Foreskin melanocyte (primary cell): ENCODE measurements at places on chromosomes 7 and 10.
A peak's percentile ranks its signal among the peaks of the same experiment; 100 is the strongest.

DNA sequence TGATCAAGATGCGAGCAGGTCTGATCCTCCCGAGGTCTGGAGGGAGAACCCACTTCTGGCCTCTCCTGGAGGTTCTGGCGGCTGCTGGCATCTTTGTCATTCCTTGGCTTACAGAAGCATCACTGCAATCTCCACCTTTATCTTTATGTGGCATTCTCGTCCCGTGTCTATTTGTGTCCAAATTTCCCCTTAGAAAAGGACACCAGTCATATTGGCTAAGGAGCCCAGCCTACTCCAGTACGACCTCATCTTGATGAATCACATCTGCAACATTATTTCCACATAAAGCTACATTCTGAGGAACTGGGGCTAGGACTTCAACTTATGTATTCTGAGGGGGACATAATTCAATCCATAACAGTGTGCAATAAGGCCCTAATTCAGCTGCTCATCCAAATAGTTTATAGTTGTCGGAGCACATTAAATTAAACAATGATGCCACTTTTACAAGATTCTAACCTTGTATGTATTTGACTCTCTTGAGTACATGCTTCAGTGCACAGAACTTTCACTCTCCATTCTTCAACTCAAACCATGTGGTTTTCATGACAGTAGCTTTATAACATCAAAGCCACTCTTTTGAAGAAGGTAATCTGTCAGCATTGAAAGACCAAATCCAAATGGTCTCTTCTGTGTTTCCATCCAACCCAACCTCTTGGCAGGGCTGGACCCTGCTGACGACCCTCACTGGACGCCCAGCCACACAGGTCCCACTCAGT lies 86.2 kb upstream of the DDC start:
- no peak for DNase-seq

- no peak for DNase-seq
These were observed 984.7 kb upstream of the CELF2 start for GRCh38 chr10:10032991-10033390.

- DNase-seq, result no peak
These were observed 589 bp upstream of the RAPGEF5 start for GRCh38 chr7:22357311-22358175.

DNA sequence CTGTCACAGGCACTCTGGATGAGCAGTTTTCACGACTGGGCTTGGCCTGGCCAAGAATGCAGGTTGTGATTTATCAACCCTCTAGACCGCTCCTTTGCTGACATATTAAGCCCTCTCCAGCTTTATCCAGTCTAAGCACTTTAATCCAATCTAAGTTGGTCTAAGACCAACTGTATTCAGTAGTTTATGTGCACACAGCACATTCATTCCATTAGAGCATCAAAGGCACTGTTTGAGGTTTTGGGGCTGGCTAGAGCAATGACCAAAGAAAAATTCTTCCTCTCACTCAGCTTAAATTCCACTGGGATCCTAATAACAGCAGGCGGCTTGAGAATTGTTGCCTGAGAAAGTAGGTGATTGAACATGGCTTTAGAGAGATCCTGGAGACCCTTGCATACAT lies 176.0 kb upstream of the INSYN2A start:
- DNase-seq, result no peak

DNA sequence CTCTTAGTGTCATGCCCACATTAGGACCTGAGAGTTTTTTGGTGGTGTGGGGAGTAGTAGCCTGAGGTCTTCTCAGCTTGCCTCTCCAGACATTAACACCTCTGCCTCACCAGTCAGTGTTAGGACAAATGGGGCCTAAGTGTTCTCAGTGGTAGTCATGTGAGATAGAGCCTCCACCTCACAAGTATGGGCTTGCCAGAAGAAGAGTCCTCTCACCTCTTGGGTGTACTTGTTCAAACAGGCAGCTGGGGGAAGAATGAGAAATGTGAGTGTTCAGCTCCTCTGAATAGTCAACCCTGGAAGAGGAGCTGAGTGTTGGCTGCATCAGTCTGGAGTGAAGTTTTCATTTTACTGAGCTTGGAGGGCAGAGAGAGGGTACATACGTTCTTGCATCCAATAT lies 464.6 kb downstream of the POM121L12 start:
- no peak for DNase-seq

DNA sequence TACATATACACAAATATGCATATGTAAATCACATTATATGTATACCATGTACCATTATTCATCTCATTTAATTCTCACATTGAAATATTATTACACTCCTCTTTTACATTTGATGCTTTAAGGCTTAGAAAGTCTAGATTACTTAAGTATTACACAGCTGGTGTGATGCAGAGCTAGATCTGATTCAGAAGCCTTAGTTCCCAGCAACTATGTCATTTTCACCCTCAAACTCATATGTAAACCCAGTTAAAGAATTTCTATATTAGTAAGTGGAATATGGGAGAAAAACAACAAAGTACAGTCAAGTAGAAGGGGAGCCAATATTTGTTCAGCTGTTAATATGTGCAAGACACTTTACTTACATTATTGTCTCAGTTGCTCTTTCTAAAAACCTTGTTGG lies 74.3 kb upstream of the CSTF2T start:
- no peak for DNase-seq

DNA sequence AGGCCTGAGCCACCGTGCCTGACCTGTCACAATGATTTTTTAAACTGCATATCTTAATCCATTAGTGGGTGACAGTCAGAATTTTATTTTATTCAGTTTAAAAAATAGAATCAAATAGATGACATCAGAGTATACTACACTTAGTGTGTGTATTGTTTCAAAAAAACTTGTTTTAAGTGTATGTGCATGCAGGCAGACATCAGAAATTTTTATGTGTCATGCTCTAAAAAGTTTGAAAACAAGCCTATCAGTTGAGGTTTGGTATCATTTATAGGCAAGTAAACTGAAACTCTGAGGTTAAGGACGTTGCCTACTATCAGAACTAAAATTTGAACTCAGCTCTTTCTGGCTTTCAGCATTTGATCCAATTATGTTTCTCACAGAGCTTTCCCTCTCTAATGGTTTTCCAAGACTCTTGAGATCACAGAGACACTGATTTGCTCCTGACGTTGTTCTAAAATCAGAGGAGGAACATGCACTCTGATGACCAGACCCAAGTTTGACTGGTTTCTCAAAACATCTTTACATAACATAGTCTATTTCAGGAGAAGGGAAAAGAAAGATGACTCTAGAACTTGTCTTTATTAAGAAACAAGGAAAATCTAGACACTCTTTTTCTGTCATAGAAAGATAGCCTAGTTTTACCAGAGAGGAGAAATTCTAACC lies 188.6 kb downstream of the AUTS2 start:
- no peak for DNase-seq

GRCh38 chr10:266974-267425 lies 131.7 kb downstream of the ZMYND11 start:
- no peak for DNase-seq

DNA sequence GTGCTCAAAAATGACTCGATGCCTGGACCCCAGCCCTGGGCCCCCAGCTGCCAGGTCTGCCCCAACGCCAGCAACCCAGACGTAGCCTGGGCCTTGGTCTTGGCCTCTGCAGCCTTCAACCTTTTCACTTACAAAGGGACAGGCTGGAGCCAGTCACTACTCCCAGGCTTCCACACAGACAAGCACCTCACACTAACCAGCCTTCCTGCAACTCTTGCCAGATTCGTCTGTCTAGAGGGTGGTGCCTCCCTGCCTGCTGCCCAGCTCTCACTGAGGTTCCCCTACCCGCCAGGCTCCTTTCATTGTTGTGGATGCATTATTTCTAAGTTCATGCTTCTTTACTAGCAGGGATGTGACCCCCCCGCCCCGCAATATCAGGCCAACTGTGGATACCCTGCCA lies 56.3 kb downstream of the NUDCD3 start:
- no peak for DNase-seq

- DNase-seq, result peak; percentile 60
These were observed 283.0 kb upstream of the KLF6 start for GRCh38 chr10:4067931-4068561.

DNA sequence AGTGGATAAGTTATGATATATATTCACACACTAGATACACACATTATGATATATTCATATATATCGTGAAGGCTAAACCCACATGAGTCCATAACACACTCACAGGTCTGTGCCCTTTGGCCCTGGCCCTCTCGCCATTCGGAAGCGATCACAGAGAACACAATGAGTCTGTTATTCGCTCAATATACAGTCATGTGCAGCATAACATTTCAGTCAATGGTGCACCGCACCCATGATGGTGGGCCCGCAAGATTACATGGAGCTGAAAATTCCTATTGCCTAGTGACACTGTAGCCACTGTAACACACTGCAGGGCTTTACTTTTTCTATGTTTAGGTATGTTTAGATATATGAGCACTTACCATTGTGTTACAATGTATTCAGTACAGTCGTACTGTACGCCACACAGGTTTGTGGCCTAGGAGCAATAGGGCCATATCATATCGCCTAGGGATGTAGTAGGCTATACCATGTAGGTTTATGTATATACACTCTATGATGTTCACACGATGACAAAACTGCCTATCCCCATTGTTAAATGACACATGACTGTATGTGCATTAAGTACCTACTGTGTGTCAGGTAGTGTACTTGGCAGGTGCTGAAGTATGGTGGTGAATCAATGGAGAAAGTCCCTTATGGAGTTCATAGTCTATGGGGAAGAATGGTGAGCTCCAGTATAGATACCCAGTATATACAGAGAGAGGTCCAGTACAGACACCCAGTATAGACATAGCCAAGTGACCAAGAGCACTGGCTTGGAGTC lies 198.8 kb upstream of the KLF14 start:
- no peak for DNase-seq

DNA sequence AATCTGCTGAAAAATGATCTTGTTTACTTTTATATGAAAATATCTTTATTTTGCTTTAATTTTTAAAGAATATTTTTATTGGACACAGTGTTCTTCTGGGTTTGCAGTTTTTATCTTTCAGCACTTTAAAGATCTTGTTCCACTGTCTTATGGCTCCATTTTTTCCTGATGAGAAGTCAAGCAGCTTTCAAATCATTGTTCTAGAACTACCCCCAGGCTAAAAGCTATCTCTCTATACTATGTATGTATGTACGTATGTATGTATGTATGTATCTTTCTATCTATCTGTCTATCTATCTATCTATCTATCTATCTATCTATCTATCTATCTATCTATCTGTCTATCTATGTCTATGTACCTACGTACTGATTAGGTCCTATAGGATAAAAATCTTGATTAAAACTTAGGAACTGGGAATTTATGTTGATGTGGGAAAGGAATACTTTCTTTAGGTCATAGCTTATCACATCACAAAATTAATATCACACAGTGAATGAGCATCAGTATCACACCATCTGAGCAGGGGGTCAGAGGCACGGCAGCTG lies 35.4 kb upstream of the TSPAN13 start:
- DNase-seq, result no peak

- no peak for DNase-seq
These were observed 53.2 kb upstream of the MACC1 start for GRCh38 chr7:20270371-20270770.

GRCh38 chr7:54299426-54299825 lies 242.7 kb upstream of the VSTM2A start:
- no peak for DNase-seq

DNA sequence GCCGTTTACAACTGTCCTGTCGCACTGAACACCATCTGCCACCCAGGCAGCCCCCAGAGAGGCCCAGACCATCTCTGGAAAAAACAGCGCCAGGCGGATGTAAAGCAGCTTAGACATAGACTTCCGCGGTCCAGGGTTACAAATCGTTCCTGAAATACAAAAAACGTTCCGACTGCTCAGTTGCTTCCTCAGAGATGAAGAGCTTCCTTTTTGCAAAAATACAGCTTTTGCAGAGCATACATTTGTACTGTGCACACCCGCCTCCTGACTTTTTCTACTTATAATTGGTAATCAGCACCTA lies 11.4 kb downstream of the DAGLB start:
- no peak for DNase-seq

- no peak for DNase-seq
These were observed 9.3 kb upstream of the ZC3HAV1L start for GRCh38 chr7:139044813-139045794.

DNA sequence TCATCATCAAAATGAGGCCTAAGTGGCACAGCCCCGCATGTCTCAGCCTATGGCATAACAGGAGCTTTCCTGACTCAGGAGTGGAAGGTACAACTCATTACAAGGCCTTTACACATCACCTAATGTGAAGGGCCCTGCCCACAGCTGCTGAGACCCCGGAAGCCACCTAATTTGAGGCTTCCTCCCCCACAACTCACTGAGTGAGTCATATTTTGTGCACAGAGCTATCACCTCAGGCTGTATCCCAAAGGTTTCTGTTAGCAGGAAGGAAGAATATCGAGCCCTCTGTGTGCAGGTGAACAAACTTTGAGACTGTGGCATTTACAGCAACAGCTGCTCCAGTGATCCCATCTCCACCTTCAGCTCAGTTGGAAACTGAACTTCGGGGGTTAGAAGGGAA lies 20.6 kb downstream of the HTR5A start:
- DNase-seq, result no peak

DNA sequence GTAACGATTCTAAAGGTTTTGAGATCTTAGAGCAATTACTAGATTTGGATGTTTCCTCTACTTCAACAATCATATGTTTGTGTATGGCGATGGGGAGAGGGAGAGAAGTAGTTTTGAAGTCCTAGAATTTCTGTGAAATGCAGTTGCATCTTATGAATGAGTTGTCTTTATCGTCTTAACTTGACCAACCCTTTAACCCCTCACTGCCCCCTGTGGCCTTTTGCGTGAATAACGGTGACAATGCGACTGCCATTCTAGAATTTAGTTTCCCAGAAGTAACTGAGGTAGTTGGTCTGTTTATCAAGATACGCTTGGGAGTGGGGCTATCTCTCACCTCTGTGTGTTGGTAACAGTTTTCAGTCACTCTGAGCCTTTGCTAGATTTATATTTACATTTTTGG lies 204.6 kb downstream of the HDAC9 start:
- no peak for DNase-seq

DNA sequence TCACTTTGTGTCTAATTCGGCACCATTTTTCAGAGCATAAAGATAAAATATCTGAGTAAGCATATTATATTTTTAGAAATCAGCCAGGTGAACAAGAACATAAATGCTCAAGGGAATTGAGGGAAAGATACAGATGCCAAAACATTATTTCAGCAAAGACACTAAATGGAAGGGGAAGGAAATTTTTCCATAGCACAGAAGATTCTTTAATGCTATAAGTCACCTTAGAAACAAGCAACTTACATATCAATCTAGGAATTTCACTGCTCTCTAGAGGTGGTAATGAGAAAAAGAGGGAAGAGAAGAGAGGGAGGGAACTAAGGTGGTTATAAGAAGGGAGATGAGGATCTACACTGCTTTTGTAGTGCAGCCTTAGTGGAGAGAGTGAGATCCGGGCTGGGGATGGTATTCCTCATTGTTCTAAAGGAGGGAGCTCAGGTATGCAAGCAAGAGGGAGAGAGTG lies 20.4 kb downstream of the ZNF365 start:
- DNase-seq, result no peak

GRCh38 chr10:70479165-70479581 lies 606 bp downstream of the PALD1 start:
- DNase-seq, result no peak

- no peak for DNase-seq
These were observed 151.0 kb downstream of the PLPP4 start for GRCh38 chr10:120607710-120608703.
